NCI-H524 treated with DMSO at 0.1 percent for 48 hours (cell line): ENCODE measurements at places on chromosomes 5 and 9.

- DNase-seq = no peak
Observed at GRCh38 chr5:107570805-107571531, 99.8 kb downstream of the EFNA5 start.

GRCh38 chr5:116564756-116565490 is 9.7 kb downstream of the SEMA6A start:
- DNase-seq = no peak

DNA sequence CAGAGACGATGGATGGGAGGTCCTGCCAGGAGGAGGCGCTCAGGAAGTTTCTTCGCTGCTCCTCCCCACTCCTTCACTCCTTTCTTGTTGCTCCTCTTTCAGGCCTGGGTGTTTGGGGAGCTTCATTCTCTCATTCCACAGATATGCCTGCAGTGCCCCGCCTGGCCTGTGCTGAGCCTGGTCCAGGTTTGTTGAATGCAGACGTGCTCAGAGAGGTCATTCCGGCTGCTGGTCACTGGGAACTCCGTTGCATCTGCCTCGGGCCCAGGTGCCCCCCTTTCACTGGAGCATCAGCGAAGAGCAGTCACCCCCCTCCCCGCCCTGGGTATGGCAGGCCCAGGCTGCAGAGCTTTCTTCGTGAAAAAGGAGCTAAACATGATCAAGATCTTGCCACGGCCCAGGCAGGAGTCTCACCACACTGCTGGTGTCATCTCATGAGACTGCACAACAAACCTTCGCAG is 15.5 kb downstream of the SURF6 start:
- no peak for DNase-seq

DNA sequence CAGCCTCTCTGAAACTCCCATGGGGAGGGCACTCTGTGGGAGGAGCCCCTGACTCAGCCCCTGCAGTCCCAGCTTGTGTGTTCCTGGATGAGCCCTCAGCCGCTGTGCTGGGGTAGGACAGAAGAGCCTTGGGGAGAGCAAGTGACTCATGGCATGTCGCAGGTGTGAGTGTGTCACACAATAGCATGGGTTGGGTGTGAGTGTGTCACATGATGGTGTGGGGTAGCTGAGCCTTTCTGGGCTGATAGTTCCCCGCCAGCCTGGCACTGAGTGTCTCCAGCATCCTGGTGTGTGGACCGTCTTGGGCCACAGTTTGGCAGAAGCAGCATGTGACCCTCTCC is 83.4 kb downstream of the PHF2 start:
- no peak for DNase-seq

GRCh38 chr5:34667705-34668104 is 11.6 kb downstream of the RAI14 start:
- no peak for DNase-seq

DNA sequence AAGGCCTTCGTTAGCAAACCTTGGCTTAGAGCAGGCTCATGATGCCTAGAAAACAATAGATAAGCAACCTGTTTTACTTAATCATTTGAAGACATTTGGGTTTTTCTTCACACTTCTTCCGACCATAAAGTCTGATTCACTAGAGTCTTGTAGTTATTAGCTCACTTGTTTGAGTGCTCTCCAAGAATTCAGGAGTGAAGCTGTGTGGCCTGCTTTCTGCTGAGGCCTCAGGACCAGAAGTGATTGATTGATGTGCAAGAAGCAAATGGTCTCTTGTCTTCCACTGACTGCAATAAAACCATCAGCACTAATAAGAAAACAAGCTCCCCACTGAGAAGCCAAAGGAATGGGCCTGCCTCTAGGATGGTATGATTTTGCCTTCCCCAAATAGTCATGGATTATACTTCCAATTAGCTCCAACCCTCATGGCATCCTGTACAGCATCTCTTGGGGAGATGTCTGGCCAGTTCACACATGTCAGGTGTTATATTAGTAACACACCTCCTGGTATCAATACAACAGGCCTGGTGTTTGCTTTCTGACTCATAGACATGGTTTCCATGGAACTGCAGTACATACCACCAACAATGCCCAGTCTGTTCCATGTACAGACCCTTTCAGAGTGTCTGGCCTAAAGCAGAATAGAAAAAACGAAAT is 317.6 kb downstream of the CWC27 start:
- DNase-seq = no peak

DNA sequence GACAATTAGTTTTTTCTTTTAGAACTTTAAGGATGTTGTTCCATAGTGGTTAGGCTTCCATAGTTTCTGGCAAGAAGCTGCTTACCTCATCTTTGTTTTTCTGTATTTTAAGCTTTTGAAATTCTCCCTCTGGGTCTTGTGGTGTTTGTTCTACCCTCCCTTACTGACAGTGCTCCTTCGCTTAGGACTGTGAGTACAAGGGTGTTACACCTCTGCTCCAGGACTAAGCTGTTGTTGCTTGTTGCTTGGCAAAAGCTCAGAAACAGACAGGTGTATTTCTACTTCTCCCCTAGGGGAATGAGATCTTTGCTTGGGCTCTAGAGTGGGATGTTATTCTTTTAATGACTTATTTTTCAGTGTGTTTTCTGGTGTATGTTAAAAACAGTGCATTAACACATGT is 225.2 kb downstream of the WDR70 start:
- DNase-seq = no peak

DNA sequence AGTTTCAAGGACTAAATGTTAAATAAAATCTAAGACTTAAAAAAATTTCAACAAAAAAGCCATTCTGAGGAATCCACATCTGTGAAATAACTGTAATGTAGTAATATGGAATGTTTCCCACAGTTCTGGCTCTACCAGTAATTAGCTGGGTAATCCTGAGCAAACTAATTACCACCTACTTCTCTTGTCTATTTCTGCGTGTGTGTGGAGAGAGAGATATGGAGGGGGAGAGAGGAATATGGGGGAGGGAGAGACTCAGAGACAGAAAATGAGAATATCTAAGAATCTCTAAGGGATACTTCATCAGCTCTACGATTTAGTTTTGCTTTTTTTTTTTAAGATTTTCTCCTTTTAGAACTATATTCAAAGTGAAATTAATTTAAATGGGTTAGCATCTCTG is 28.0 kb downstream of the TBCA start:
- no peak for DNase-seq

DNA sequence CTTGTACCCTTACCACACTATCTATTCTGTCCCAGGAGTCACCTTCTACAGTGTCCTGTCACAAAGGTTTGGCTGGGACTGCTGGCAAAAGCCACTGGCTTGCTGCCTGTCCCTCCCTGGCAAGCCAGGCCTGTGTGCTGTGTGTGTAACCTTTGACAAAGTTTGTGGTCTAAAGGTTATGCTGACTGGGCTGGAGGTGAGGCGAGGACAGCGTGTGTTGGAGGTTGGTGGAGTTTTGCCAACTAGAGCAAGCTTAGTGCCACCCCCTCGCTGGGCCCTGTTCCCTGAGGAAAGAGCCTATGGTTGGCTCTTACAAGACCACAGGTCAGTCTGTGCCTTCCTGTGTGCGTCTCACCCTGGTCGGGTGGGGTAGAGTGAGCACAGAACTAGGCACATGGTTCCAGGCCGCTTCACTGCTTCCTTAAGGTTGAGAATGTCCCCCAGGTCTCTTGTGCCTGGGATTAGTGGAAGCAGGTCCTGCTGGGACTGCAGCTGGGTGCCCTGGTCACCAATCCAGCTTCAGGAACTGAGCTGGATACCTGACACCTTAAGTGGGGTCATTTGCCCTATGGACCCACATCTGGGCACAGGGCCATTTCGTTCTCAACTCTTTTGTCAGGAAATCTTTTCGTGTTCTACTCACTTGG is 152.2 kb downstream of the GADD45G start:
- no peak for DNase-seq

DNA sequence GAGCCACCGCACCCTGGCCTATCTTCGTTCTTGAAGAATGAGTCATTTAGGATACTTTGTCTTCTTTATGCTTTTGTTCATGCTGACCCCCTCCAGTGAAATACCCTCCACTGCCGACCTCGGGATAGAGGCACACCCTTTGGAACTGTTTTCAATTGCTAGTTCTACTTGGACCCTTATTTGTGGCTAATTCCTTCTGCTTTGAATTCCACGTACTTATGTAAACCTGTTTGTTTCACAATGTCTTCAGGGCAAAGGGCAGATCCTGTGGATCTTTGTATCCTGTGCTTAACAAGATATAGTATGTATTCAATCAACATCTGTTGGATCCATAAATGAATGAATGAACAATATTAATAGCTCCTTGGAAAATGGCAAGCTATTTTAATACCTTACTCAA is 19.6 kb upstream of the AOPEP start:
- no peak for DNase-seq

GRCh38 chr9:38671372-38671731 is 48.6 kb downstream of the FAM240B start:
- DNase-seq = no peak

DNA sequence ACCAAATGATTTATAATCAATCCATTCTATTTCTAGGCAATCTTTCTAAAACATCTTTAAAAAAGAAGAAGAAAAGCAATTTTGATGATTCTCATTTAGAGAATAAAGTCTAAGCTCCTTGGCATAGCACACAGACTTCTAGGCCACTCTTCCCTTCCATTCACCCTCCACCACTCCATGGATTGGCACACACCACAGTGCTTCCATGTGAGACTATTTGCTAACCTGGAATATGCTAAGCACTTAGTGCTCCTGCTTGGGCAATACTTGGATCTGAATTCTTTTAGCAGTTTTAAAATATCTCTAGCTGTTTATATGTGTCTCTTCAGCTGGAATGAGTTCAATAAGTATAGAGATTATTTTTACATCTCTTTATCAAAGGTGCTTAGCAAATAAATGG is 177.6 kb upstream of the FBXL7 start:
- no peak for DNase-seq

GRCh38 chr5:53116597-53116996 is 7.0 kb upstream of the MOCS2 start:
- no peak for DNase-seq

GRCh38 chr5:79225026-79225425 is 10.9 kb upstream of the JMY start:
- no peak for DNase-seq

- no peak for DNase-seq
Observed at GRCh38 chr5:159092972-159093371, 6.7 kb downstream of the EBF1 start.

- no peak for DNase-seq
Observed at GRCh38 chr9:114725930-114726329, 43.9 kb upstream of the TEX48 start.

GRCh38 chr5:53479590-53480415 is 626 bp upstream of the FST start:
- DNase-seq = no peak

DNA sequence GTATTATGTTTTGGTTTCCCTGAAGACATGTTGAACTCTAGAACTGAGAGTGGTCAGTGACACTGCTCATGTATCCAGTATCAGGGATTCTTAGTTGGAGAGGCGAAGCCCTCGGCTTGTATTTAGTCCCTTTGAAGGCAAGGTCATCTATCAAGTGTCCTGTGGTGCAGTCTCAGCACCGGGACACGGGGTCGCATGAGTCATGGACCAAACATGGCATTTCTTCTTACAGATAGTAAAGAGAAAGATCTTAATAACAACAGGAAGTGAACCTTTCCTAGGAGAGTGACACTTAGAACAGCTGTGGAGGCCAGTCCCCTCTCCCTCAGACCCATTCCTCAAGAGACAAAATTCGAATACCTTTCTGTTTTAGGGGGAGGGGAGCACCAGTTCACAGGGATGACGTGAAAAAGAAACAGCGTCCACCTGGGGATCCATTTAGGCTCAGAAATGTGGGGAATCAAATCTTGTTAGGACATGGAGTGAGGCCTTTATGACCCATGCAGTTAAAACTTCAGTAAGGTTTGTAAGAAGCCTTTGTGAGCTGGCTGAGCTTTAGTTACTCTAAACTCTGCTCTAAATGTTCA is 86.5 kb downstream of the ADGRV1 start:
- no peak for DNase-seq

- DNase-seq = no peak
Observed at GRCh38 chr5:154309805-154310204, 119.3 kb downstream of the GALNT10 start.

- DNase-seq = no peak
Observed at GRCh38 chr5:68458416-68459021, 243.0 kb downstream of the PIK3R1 start.

DNA sequence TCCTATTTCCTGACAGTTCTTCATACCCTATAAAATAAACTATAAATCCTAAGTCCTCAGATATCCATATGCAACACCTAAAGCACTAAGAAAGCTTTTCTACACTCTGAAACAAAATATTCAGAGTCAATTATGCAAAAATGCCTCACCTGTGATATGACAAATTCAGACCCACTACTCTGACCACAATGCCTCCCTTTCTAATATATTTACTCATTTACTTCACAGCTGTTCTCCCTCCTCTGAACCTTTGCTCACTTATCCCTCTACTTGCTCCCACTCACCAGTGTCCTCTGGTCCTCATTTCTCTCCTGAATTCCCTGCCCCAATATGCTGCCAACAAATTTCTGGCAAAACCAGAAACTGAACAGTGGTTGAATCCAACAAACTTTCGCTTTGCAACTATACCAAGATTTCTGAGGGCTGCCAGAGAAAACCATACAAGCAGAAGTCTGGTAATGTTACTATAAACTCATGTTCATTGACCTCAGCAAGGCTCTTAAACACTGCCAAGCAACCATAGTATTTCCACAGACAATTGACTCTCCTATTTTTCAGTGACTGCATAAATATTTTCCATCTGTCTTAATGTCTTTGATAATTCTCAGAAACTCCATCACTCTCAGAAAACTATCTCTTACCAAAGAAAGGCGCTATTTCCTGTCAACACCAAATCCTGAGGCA is 7.1 kb downstream of the CCNH start:
- DNase-seq = no peak

GRCh38 chr5:80207832-80208231 is 48.0 kb downstream of the SERINC5 start:
- no peak for DNase-seq

- DNase-seq = no peak
Observed at GRCh38 chr5:173490681-173491080, 125.8 kb downstream of the BOD1 start.
